ENCODE measurements at places on chromosomes 16 and 17.

DNA sequence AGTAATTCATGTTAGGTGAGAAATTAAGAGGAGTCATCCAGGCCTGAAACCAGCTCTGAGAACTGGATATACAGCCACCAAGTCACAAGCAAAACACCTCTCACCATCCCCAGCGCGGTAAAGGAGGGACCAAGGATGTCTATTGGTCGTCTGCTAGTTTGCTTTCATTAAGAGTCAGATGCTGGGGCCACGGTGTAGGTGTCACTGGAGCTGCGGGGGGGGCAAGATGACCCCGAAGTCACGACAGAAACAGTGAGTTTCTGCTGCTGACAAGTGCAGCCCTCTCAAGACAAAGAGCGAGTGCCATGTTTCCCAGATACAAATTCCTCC lies 790 bp downstream of the NCBP3 start:
- no peak for DNase-seq

- DNase-seq, result peak; percentile 19
Observed at GRCh38 chr17:46264456-46265198, 30.3 kb upstream of the LRRC37A start.

DNA sequence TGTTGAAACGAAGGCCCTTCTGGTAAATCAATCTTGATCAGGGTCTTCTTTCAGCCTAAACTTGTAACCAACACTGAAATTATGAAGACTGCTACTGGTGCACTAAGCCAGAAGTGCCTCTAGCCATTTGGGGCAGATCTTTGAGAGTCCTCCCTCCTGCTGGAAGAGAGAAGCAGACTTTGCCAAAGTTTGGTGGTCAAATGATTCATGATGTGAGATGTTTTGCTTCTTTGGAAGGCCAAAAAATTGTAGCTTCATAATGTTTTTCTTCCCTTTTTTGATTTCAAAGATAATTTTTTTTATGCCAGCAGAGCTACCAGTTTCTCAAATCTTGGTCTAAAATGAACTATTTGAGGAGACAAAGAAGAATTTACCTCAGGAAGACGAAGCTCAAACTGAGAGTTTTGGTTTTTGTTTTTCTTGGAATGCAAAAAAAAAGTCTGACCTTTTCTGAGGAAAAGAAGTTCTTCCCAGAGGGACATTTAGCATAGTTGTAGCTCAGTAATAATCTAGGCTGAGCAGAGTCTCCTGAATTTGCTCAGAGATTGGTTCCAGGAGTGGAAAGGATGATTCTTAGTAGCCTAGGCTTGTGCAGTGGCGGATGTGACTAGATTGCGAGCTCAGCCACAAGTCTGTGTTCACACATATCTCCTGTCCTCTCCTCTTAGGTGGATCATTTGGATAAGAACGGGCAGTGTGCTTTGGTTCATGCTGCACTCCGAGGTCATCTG lies 50.9 kb downstream of the CYB561 start:
- no peak for DNase-seq

DNA sequence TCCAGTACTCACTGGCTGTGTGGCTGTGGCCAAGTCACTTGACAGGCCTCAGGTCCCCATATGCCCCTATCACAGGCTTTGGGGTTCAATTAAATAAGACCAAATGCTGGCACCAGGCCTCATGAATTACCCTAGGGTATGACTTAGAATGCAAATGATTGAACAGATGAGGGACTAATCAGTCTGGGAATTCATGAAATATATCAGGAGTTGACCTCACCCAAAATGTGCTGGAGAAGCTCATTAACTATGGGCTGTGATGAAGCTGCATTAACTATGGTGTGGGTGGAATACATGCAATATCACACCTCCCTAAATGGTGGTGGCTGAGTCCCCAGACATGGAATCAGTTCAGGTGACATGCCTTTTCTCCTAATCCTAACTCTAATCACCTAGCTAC lies 72.1 kb downstream of the DNAH3 start:
- DNase-seq, result no peak

- no peak for DNase-seq
Observed at GRCh38 chr17:42240201-42240600, 36.0 kb downstream of the STAT5B start.

DNA sequence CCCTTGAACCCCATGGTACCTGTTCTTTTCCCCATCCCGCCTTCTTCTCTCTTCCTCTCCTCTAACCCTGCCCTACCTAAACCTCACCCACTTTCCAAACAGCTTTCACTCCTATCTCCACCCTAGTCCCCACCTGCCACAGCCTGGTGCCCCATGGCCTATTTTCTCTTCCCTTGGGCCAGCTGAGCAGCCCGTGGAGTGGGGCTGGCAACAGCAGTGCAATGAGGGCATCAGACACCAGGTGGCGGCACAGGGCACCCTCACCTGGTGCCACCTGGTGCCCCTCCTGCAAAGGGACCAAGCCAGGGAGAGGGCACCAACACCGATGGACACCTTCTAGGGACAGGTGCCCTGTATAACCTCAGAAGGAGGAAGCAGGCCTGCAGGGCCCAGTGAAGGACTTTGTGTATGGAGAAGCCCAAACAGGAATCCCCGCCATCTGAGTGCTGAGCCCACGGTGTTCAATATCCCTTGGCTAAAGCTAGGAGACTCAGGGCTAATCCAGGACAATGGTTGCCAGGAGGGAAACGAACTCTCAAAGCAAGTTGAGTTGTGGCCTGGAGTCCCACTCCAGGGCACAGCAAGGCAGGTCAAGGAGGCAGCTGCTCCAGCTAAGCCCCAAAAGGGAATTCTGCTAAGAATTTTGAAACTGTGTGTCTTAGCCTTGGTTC lies 4.0 kb upstream of the ABCC3 start:
- peak; percentile 48 for DNase-seq

- peak; percentile 60 for DNase-seq
Observed at GRCh38 chr16:85420501-85421337, 192.4 kb upstream of the GSE1 start.

Measured in activated effector memory CD4-positive, alpha-beta T cell treated with Interleukin-2 at 50 U/mL for 16 hours (primary cell).